ENCODE measurements at places on chromosomes 2 and 18.

- no peak for DNase-seq
Measured at GRCh38 chr18:713135-713490, 683 bp upstream of the ENOSF1 start.

- DNase-seq: no peak
Measured at GRCh38 chr2:24176326-24176725, 1.5 kb downstream of the FAM228A start.

DNA sequence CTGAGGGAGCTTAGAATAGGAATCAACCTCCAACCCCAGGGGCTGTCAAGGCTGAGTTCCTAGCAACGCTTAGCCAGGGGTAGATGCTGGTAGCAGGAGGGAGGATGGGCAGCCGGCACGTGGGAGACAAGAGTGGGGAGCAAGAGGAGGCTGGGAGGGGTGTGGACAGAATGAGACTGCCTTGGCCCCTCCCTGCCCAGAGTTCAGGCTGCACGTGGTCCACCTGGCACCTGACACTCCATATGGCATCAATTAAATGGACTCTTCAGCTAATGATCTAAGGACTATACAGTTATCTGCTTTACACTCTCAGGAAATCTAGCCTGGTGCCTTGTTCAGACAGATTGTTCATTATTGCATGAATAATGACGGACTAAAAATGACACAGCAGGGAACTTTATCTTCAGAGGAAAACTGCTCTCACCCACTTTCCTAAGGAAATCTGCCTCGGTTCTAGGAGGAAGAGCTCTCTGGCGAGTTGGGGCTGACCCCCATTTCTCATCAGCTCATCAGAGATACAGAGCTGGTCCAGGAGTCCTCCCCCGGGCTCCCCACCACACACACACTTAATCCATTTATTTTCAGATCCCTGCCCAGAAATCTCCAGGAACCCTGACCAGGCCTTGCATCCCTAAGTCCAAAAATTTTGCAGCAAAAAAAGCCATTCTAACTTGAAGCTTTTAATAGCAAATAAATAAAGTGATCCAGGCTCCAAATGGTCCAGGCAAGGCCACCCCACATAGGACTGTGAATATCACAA, 102.1 kb upstream of the CDC42EP3 start:
- no peak for DNase-seq

GRCh38 chr2:25367296-25367695, 25.6 kb upstream of the DNMT3A start:
- DNase-seq: no peak

DNA sequence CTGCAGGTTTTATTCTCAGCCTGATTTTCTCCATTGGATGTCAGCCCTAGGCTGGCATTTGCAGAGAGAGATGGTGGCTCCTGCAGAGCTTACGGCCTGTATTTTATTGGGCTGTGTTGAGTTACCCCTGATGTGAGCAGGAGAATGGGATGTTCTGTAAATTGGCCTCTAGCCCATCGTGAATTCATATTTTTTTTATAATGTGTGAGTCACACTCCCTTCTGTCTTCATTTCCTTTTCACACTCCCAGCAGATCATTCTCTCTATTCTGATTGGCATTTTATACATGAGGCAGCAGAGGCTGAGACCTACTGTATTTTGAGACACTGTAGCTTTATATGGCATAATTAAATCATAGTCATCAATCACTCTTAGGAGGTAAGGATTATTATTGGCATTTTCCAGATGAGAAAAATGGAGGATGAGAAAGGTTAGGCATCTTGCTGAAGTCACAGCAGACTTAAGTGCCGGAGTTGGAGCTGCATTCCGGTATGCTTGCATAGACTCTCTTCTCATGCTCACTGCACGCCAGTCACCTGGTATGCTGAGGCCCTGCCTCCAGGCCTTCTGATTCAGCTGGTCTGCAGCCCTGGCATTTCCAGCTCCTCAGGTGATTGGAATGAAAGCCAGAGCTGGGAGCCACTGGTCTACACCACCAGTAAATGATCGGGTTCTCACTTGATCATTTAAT, 142.4 kb downstream of the NEDD4L start:
- DNase-seq: no peak

DNA sequence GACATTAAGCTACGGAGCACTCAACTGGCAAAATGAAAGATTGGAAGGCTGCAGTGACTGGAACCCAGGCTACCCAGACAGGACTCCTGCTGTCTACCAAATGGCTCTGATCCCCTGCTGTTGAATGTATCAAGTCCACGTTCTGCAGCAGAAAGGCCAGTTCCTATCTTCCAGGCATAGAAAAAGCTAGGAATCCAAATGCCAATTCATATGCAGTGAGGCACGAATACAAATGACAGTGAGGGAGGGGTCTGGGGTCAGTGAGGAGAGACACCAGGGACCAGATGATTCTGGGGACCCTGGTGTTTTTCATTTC, 5.3 kb downstream of the NRP2 start:
- DNase-seq: no peak

DNA sequence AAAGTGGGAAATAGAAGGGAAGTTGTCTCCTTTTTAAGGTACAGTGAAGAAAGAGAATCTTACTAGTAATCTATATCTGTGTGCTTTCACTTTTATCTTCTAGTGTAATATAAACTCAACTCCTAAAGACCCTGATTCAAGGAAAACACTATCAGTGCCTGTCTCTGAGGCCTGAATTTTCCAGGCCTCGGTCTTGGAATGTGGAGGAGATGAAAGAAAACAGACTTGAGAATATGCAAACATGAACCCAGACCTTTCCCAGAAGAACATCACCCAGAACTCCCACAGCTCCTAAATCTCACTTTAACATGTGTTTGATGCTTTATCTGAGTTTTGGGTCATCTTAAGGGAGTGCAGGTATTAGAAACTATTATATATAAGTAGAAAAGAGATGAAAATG, 51.8 kb downstream of the EPB41L5 start:
- DNase-seq: no peak

- DNase-seq: no peak
Measured at GRCh38 chr2:26997394-26997793, 27.0 kb downstream of the MAPRE3 start.

DNA sequence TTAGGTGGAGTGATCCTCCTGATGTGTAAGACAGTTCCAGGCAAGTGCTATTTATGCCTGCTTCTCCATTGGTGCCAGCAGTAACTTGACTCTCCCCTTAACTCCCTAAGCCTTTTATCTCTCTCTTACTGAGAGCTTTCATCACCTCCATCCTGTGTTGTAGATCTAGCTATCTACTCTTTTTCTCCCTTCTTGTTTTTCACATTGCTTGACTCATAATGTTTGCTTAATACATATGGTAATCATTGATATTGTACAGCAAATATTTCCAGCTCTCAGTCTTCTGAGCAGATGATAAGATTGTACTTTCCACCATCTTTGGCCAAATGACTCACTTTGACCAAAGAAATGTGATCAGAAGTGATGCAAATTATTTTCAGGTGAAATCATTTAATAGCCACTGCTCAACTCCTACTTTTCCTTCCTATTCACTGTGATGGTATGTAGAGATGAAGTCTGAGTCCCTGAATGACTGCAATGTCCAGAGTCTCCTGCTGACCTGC, 165.0 kb downstream of the PLCL1 start:
- DNase-seq: no peak

GRCh38 chr2:160362018-160362417, 131.6 kb downstream of the RBMS1 start:
- DNase-seq: no peak

- DNase-seq: no peak
Measured at GRCh38 chr18:6401687-6402086, 13.0 kb downstream of the L3MBTL4 start.

DNA sequence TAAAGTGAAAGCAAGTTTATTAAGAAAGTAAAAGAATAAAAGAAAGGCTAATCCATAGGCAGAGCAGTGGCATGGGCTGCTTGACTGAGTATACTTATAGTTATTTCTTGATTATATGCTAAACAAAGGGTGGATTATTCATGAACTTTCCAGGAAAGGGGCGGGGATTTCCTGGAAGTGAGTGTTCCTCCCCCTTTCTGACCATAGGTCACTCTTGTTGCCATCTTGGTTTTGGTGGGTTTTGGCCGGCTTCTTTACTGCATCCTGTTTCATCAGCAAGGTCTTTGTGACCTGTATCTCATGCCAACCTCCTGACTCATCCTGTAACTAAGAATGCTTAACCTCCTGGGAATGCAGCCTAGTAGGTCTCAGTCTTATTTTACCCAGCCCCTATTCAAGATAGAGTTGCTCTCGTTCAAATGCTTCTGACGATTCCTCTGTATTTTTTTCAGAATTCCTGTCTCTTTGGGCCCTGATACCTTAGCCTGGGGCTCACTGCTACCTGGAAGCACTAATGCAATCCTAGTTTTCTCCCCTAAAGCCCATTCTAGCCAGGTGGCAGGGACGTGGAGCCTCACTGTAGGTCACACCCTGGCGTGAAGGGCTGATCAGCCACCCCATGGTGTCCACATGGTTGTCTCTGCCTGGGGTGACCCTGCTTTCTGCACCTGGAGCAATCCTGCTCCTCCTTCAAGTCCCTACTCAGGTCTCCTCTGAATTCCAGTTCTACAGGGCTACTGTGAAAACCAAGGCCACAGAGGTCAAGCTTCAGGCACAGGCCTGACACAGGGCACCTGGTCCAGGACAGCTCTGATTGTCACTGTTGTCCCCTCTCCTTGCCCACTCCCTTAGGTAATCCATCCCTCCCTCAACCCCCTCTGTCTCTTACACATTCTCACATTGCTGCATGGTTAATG, 6.0 kb upstream of the SLC35F6 start:
- DNase-seq: no peak

GRCh38 chr18:63511285-63511684, 30.9 kb upstream of the SERPINB12 start:
- DNase-seq: no peak

- DNase-seq: no peak
Measured at GRCh38 chr2:174873471-174873870, 109.2 kb upstream of the CHRNA1 start.

- DNase-seq: no peak
Measured at GRCh38 chr2:72833084-72833714, 7.4 kb upstream of the EXOC6B start.

DNA sequence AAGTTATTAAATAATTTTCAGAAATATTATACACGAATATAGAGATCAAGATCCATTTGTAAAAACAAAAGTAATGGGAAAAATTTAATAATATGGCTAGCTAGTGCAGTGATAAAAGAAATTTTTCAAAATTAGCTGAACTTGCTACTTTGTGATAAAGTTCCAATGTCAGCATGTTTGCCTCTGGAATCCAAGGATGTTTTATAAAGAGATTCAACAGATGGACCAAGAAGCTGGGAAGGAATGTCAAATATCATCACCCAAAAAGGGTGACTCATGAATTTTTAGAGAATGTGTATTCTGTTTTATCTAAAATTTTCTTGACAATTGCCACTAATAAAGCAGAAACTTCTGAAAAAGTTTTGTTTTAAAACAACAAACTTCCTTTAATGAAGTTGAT, 95.3 kb downstream of the FSIP2 start:
- DNase-seq: no peak

DNA sequence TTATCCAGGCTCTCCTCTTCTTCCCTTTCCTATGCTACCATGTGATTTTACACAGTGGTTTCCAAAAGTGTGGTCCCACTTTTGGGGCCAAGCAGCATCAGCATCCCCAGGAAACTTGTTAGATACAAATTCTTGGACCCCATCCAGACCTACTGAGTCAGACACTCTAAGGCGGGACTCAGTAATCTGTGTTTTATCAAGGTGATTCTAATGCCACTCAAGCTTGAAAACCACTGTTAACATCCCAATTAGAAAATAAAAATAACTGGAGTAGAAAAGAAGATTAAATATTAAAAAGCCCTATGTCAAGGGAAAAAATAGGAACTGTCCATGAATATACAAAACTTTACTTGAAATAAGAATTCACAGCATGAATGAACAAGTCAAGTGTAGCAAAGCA, 10.8 kb downstream of the DSG2 start:
- no peak for DNase-seq

GRCh38 chr2:16635791-16636699, 29.6 kb downstream of the CYRIA start:
- DNase-seq: no peak

DNA sequence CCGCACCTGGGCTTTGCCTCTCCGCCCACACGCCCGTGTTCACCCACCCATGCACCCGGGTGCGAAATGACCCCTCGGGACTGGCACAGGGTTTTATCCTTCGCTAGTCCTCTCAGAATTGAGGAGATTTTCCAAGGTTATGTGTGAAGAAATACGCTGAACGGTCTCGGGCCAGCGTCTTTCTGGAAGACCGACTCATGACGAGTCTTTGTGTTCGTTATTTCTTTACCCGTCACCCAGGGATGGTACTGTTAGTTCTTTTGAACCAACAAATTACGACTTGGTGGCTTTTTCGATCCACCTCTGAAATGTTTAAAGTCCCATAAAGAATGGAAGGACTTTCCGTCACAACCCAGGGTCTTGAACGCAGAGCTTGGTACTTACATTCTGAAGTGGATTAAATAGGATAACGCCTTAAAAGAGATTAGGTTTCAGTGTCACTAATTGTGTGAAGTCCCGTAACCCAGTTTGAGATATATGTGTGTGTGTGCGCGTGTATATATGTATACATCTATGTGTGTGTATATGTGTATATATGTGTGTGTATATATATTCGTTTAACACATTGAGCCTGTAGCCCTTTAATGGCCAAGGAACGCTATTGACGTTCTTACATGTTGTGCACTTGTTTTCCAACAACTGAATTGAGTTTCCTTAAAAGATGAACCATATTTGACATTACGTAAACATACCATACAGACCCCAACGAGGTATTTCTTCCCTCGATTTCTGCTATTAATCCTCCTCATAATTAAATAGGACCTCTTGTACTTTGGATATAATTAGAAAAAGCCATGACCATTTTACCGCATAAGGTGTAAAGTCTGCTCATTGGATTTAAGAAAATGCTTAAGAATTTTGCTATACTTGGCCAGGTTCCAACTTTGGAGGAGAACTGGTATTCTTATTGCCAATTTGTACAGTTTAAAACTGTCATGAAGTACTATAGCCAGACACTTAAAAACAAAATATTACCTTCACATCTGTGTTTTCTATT, 889 bp downstream of the ZC3H15 start:
- no peak for DNase-seq

GRCh38 chr2:17912266-17912691, 33.8 kb downstream of the KCNS3 start:
- DNase-seq: no peak

GRCh38 chr2:69932596-69932922, 17.6 kb downstream of the MXD1 start:
- no peak for DNase-seq

All from activated T-helper 9 cell treated with anti-CD3 and anti-CD28 coated beads, Interleukin-2, amount 50 U/mL, for 16 hours (primary cell).